ENCODE measurements at places on chromosomes 3 and 15. TPM values are rescaled to one million over a fixed set of nuclear protein-coding genes. Genes with fewer than 3 reads are reported as not detected.

Gene AQP9
- 12.5 TPM for total RNA-seq

Gene GOLGA8G
- total RNA-seq: not detected

Gene CTXND1
- 2.2 TPM for total RNA-seq

DNA sequence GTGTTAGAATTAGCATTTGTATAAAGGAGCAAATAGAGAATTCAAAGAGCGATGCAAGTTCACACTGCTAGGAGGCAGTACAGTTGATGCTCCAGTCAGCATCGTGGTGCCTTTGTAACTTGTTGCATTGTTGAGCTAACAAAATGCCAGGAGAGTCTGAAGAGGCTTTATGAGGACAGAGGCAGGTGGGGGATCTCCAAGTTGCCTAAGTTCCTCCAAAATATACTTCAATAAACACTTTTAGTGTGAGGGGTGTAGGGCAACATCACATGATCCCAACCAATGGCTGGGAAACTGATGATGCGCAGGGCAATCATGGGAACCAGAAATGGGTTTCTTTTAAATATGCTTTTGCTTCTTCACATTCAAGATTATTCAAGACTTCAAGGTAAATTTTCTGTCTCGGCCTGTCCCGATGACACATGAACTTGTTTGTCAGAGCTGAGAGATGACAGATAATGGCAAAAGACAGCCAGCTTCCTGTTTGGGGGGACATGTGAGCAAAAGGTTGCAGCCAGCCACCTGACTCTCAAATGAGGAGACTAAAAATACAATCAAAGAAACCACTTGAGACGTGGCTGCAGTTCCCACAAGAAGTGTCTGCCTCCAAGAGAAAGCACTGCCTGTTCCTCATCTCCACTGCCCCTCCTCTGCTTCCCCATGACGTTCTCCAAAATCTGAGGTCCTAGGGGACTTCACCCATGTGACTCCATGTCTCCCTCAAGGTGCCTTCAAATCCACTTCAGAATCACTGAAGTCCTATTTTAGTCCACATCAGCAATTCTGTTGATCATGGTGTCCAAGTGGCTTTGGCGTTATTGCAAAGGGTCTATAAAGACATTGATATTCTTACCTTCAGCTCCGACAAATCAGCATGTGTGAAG lies 39.3 kb downstream of the KLHL6 start:
- no peak overlapping the region for H3K4me3 ChIP-seq
- no peaks in the 10 kb centered on the region for H3K36me3 ChIP-seq
- no peak for DNase-seq
- H3K27ac ChIP-seq: no peak overlapping the region

DNA sequence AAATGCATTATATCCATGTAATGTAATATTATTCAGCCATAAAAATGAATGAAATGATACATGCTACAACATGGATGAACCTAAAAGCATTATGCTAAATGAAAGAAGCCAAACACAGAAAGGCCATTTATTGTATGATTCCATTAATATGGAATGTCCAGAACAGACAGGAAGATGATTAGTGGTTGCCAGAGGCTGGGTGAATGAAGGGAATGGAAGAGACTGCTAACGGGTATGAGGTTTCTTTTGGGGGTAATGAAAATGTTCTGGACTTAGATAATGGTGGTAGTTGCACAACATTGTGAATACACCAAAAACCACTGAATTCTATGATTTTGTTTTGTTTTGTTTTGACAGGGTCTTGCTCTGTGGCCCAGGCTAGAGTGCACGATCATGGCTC lies 61.6 kb upstream of the MAP4 start:
- no peak for DNase-seq
- H3K4me3 ChIP-seq: no peak overlapping the region
- no peak overlapping the region for H3K27ac ChIP-seq
- no peaks in the 10 kb centered on the region for H3K27me3 ChIP-seq
- peaks cover 6% of the 10 kb centered on the region for H3K4me1 ChIP-seq
- H3K36me3 ChIP-seq: no peaks in the 10 kb centered on the region

DNA sequence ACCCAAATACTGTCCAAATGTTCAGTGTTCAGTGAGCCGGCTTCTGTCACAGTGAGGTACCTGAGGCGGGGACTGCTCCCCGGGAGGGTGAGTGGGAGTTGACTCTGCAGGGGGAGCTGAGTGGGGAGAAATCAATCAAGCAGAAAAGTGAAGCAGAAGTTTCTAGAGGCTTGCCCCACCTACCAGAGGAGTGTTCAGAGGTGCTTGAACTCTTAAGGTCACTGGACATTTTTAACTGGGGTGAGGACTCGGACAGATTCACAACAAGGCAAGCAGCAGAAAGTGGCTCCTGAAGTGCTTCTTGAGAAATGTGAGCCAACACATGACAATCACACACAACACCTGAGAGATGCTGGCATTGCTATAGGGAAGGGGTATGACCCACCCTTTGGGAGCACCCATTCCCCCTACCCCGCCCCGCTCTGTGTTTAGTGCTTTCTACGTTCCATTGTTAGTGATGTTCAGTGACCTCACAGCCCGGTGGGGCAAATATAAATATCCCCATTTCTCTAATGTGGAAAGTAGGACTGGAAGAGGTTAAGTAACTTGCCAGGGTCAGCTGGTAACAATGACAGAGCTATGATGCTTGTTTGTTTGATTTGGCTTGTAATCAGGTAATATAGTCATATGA lies 48.6 kb upstream of the AKAP13 start:
- DNase-seq: no peak
- H3K4me1 ChIP-seq: no peaks in the 10 kb centered on the region
- no peak overlapping the region for H3K4me3 ChIP-seq
- no peaks in the 10 kb centered on the region for H3K36me3 ChIP-seq
- H3K27ac ChIP-seq: peak overlapping the region; percentile 89

GRCh38 chr3:39541917-39542329 lies 74.4 kb downstream of the MOBP start:
- no peaks in the 10 kb centered on the region for H3K36me3 ChIP-seq
- H3K4me1 ChIP-seq: no peaks in the 10 kb centered on the region
- no peak overlapping the region for H3K27ac ChIP-seq
- H3K27me3 ChIP-seq: no peaks in the 10 kb centered on the region
- no peak for DNase-seq
- H3K4me3 ChIP-seq: no peak overlapping the region

DNA sequence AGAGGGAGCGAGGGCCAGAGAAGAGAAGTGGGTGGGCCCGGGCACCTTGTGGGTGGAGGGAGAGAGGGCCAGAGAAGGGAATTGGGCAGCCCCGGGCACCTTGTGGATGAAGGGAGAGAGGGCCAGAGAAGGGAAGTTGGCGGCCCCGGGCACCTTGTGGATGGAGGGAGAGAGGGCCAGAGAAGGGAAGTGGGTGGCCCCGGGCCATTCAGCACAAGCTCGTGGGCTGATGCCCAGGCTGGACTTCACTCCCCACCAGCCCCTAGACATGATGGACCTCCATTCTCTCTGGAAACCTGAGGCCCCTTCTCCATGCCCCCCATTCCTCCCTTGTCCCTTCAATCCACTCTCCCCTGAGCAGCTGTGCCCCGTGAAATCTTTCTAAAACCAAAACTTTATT lies 15.8 kb downstream of the DUSP7 start:
- no peaks in the 10 kb centered on the region for H3K27me3 ChIP-seq
- no peaks in the 10 kb centered on the region for H3K36me3 ChIP-seq
- H3K27ac ChIP-seq: peak overlapping the region; percentile 11
- DNase-seq: no peak
- H3K4me3 ChIP-seq: no peak overlapping the region

DNA sequence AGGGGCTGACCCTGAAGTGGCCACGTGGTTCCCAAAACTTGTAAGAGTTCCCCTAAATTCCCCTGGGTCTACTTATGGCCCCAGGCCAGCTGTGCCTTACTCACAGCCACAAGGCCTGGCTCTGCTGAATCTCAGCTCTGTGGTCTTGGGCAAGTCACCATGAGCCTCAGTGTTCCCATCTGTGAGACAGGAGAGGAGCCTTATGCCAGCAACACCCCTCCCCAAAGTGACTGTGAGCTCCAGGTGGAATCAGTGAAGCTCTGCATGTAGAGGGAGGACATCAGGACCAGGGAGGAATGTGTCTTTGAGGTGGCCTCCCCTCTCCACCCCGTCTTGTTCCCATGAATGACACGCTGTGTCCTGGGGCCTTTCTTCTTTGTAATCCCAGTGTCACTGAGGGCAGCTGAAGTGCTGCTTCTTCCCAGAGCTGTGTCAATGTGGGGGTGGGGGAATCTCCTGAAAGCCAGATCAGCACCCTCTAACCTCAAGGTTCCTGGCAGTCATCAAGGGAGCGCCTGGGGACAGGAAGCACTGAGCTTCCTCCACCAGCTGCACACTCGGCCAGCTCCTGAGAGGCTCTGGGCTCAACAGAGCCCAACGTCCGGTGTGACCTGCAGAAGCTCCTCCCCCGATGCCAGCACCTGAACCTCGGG lies 258.9 kb downstream of the UACA start:
- H3K36me3 ChIP-seq: no peaks in the 10 kb centered on the region
- H3K27me3 ChIP-seq: no peaks in the 10 kb centered on the region
- no peaks in the 10 kb centered on the region for H3K4me1 ChIP-seq
- DNase-seq: no peak
- H3K27ac ChIP-seq: no peak overlapping the region

- no peak overlapping the region for H3K27ac ChIP-seq
- peaks cover 9% of the 10 kb centered on the region for H3K36me3 ChIP-seq
- H3K4me1 ChIP-seq: no peaks in the 10 kb centered on the region
- no peak overlapping the region for H3K4me3 ChIP-seq
- no peak for DNase-seq
These were observed 48.1 kb downstream of the HSPBAP1 start for GRCh38 chr3:122745369-122746021.

GRCh38 chr3:111590143-111590491 lies 5.0 kb downstream of the ZBED2 start:
- no peak for DNase-seq
- no peaks in the 10 kb centered on the region for H3K36me3 ChIP-seq
- H3K4me3 ChIP-seq: no peak overlapping the region
- H3K27me3 ChIP-seq: no peaks in the 10 kb centered on the region
- no peaks in the 10 kb centered on the region for H3K4me1 ChIP-seq
- H3K27ac ChIP-seq: no peak overlapping the region

- no peak overlapping the region for H3K4me3 ChIP-seq
- no peak for DNase-seq
- peaks cover 6% of the 10 kb centered on the region for H3K4me1 ChIP-seq
- no peaks in the 10 kb centered on the region for H3K36me3 ChIP-seq
- no peak overlapping the region for H3K27ac ChIP-seq
These were observed 6.6 kb downstream of the OSBPL10 start for GRCh38 chr3:31974471-31974870.

DNA sequence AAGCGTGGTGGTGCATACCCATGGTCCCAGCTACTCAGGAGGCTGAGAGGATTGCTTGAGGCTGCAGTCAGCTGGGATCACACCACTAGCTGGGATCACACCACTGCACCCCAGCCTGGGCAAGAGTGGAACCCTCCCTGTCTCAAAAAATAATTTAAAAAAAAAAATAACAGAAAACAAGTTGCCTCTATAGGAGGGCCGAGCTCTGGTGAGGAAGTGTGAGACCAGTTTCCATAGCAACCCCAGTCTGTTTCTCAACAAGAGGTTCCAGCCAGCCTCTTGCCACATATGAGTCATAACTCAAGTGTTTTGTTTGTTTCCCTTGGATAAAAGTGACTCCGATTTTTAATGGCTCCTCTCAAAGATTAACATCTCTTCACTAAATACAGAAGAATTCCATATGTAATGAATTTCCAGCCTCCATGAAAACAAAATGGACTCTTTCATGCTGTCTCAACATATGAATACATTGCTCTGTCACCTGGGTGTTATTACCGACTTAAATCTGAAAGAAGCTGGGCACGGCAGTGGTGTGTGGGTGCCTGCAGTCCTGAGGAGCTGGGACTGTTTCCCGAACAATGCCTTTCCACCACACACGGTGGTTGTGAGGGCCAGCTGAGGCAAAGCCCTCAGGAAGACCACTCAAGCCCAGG lies 19.7 kb downstream of the TMEM43 start:
- DNase-seq: peak; percentile 99
- H3K27ac ChIP-seq: peak overlapping the region; percentile 86
- peaks cover 48% of the 10 kb centered on the region for H3K36me3 ChIP-seq
- no peaks in the 10 kb centered on the region for H3K27me3 ChIP-seq

- no peaks in the 10 kb centered on the region for H3K27me3 ChIP-seq
- H3K4me1 ChIP-seq: no peaks in the 10 kb centered on the region
- no peak overlapping the region for H3K27ac ChIP-seq
- DNase-seq: no peak
- no peak overlapping the region for H3K4me3 ChIP-seq
- no peaks in the 10 kb centered on the region for H3K36me3 ChIP-seq
These were observed 43.4 kb downstream of the EEFSEC start for GRCh38 chr3:128196647-128197046.

DNA sequence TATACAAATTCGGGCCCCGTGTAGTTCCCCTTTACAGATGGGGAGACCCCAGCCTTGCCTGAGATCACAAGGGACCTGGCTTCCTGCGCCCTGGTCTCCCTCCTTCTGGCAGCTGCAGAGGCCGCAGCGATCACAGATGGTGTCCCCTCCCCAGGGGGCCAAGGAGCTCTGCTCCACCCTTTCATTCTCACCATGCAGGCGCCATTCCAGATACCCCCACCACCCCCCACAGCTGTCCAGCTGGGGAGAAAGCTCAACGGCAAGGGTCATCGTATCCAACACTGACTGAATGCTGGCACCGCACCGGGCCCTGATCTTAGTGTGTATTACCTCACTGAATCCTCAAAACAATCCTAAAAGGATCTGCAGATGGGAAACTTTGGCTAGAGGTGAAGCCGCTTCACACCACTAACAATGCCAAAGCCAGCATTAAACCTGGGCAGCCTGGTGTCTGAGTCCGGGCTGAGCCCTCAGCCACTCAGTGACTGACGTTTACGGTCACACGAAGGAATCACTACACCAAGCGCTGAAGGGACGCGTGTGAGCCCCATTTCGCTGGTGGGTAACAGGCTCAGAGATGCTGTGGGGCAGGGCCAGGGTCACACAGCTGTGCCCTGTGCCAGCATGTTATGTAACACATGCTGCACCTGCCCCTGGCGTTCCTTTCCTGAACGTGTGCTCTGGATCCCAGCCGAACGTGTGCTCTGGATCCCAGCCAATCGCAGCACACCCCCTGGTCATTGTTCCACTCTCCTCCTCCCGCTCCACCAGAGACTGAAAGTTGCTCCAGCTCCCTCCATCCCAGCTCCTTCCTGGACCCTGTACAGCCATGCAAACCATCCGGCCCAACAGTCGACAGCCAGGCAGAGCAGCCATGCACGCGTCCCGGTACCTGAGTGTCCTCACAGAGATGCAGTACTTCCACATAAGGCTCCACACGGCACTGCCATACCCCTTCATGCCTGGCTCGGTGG lies 51.8 kb downstream of the IQSEC1 start:
- H3K27me3 ChIP-seq: no peaks in the 10 kb centered on the region
- H3K4me3 ChIP-seq: no peak overlapping the region
- peaks cover 22% of the 10 kb centered on the region for H3K4me1 ChIP-seq

GRCh38 chr3:32996048-32996754 lies 44.8 kb downstream of the CCR4 start:
- no peak overlapping the region for H3K27ac ChIP-seq
- H3K27me3 ChIP-seq: no peaks in the 10 kb centered on the region
- H3K4me3 ChIP-seq: no peak overlapping the region
- H3K36me3 ChIP-seq: peaks cover 18% of the 10 kb centered on the region
- DNase-seq: no peak

GRCh38 chr3:149596134-149596770 lies 61.6 kb downstream of the WWTR1 start:
- no peaks in the 10 kb centered on the region for H3K36me3 ChIP-seq
- H3K4me1 ChIP-seq: no peaks in the 10 kb centered on the region
- H3K4me3 ChIP-seq: no peak overlapping the region

GRCh38 chr3:112030901-112031300 lies 3.6 kb upstream of the TMPRSS7 start:
- no peak overlapping the region for H3K4me3 ChIP-seq
- no peaks in the 10 kb centered on the region for H3K27me3 ChIP-seq
- no peak overlapping the region for H3K27ac ChIP-seq
- H3K36me3 ChIP-seq: no peaks in the 10 kb centered on the region

- H3K36me3 ChIP-seq: no peaks in the 10 kb centered on the region
- H3K27ac ChIP-seq: no peak overlapping the region
- H3K4me1 ChIP-seq: peaks cover 22% of the 10 kb centered on the region
- no peaks in the 10 kb centered on the region for H3K27me3 ChIP-seq
These were observed 87.7 kb downstream of the XXYLT1 start for GRCh38 chr3:195183071-195183776.

All from lung (tissue), 17 donors.